ENCODE measurements at places on chromosomes 6 and 20.

DNA sequence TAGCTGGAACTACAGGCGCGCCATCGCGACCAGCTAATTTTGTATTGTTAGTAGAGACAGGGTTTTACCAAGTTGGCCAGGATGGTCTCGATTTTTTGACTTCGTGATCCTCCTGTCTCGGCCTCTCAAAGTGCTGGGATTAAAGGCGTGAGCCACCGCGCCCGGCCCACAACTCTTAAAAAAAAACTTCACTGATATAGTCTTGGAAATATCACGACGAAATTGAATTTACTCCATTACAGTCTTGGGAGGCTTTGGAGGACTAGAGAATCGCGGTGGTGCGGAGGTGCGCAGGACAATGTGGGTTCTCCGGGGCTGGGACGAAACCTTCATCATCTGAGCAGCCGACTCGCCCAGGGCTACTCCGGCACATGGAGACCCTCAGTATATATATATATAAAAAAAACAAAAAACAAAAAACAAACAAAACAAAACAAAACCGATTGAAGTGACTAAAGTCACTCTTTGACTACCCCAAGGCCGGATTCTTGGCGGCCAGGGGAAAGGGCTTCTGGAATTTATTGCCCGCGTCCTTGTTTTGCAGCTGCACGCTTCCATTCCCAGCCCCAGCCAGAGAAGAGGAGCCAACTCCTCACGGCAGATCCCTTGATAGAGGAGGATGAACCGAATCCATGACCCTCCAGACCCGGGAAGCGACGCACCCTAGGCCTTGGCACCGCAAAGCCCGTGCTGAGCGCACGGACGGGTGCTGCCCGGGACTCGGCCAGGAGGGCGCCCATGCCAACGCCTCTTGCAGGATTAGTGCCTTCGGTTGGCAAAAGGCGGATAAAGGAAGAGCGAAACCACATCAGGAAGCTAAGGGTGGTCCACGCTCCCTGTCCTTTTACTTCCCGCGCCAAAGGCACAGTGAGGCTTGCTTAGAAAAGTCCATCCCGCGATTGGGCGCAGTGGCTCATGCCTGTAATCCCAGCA lies 1.7 kb upstream of the GCM2 start:
- DNase-seq, result no peak

- DNase-seq, result no peak
Measured at GRCh38 chr20:20002101-20002998, 14.8 kb upstream of the NAA20 start.

DNA sequence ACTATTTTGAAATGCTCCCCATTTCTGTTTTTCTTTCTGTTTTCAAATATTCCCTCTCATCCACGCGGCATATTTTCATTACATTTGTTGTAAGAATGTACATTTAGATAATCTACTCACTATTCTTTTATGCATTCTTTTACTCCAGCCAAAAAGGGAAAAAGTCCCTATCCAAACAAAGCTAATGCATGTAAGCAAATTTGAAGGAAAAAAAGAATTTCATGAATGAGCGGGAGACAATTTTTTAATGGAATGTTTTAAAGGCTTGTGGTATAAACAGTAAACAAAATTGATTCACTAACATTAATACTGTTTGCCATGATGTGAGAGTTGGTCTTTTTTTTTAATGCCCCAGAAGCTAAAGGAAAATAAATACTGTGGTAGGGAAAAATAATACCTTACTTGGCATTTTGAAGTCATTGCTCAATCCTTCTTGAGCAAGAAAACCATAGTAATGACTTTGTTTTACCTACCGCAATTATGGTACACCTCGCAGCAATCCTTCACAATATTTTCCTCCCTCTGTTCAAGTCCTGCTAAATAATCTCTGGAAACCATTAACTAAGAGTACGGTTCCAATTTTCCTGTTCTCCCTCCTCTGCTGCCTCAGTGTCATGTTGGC lies 79.0 kb downstream of the BACH2 start:
- DNase-seq, result no peak

- DNase-seq, result peak; percentile 36
Measured at GRCh38 chr20:11204926-11205768, 531.3 kb upstream of the JAG1 start.

- DNase-seq, result no peak
Measured at GRCh38 chr6:10310826-10311225, 104.0 kb downstream of the TFAP2A start.

DNA sequence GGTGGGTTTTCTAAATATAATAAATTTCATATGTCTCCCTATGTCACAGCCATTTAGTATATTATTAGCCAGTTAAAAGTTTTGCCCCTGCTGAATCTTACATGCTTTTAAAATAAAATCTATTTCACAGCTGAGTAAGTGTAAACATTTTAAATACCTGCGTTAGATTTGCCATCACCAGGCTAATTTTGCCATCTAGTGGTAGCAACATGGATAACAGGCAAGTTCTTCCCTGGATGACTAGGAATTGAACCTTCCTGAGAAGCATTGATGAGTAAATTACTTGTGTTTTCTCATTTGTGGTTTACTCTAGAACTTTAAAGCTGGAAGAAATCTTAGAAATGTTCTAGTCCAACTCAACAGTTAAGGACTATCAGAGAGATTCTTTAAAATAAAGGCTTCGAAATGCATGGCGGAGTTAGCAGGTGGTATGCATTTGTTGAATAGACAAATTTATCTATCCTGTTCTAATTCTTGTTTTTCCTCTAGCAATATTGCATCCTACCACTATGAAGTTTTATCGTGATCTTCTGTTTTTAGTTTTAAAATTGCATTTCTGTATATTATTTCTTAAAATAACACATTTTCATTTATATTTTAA lies 2.6 kb downstream of the PRSS35 start:
- DNase-seq, result peak; percentile 38

GRCh38 chr6:136548582-136549299 lies 1.5 kb downstream of the MAP7 start:
- DNase-seq, result no peak

All from SW 1271 (cell line).